ENCODE measurements at places on chromosomes 7 and 10.

- DNase-seq = no peak
Measured at GRCh38 chr7:90886416-90886815, 290.3 kb downstream of the CDK14 start.

GRCh38 chr10:124145109-124145870 is 51.9 kb upstream of the CHST15 start:
- DNase-seq = no peak

DNA sequence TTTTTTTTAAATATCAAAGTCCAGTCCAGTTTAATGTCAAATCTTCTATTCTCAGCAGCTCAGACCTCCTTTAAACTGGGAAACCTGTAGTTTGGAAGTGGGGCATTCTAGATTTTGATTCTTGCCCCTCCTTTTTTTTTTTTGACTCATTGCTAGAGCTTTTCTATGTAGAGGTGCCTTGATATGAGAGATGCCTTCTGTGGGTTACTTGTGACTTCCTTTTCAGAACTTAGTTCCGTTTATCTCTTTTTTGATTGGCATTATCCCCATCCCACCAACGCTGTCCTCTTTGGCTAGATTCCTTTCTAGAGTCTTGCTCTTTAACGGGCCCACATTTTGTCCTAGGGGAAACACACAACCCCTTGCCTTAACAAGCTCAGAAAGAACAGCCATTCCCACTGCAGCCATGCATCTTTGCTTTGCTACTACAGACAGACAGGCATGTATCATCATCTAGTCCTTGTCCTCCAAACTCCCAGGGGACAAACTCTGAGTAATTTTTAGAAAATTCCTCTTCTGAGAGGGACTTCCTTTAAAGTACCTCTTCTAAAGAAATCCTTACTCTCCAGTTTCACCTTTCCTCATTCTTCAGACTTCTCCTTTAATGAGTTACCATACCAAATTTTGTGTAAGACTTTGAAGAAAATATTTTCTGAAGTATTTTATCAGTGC is 153.6 kb downstream of the PHF14 start:
- no peak for DNase-seq

GRCh38 chr7:51014811-51015210 is 232.1 kb upstream of the GRB10 start:
- no peak for DNase-seq

- DNase-seq = no peak
Measured at GRCh38 chr10:50531388-50532077, 92.2 kb downstream of the SGMS1 start.
